Posterior vena cava (tissue), 2 donors: ENCODE measurements at places on chromosomes 2 and 18. TPM values are rescaled to one million over a fixed set of nuclear protein-coding genes. Genes with fewer than 3 reads are reported as not detected.

Gene IL1R1
- total RNA-seq, result 189 TPM

Gene NOL4
- 0.79 TPM for total RNA-seq

Gene ZC3H15
- 46.3 TPM for total RNA-seq

Gene GYPC
- 115 TPM for total RNA-seq

Gene GAREM2
- total RNA-seq, result 6.3 TPM

Gene NYAP2
- total RNA-seq, result not detected

Gene MLPH
- total RNA-seq, result 6.4 TPM

Gene PIAS2
- 42.3 TPM for total RNA-seq

- DNase-seq, result no peak
Measured at GRCh38 chr2:66888791-66889631, 454.1 kb downstream of the MEIS1 start.

DNA sequence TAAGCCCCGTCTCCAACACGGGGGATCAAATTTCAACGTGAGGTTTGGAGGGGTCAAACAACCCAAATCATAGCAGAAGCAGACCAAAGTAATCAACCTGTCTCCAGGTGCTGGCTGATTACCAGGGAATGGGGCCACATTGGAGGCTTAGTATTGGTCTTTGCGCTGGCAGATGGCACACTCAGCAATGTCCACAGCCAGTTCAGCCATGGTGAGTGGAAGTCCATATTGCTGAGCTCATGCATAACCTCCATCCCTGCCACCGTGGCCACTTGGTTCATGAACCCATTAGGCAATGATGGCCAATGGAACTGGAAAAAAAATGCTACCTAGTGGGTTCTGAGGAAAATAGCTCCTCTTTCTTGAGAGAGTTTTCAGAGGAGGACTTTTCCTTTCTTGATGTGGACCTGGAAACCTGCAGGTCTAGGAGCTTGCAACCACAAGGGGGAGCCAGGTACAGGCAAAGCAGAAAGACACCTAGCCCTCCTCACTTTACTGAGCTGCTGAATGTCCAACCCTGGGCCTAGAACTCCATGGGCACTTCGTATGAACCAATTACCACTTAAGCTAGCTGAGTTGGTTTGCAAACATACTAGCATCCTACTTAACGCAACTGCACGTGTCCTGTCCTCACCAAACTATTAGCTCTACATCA, 128.0 kb upstream of the GYPC start:
- DNase-seq, result no peak

- no peak for DNase-seq
Measured at GRCh38 chr2:11698009-11698922, 28.3 kb upstream of the NTSR2 start.

- DNase-seq, result no peak
Measured at GRCh38 chr2:228474466-228474865, 293.0 kb upstream of the SPHKAP start.

DNA sequence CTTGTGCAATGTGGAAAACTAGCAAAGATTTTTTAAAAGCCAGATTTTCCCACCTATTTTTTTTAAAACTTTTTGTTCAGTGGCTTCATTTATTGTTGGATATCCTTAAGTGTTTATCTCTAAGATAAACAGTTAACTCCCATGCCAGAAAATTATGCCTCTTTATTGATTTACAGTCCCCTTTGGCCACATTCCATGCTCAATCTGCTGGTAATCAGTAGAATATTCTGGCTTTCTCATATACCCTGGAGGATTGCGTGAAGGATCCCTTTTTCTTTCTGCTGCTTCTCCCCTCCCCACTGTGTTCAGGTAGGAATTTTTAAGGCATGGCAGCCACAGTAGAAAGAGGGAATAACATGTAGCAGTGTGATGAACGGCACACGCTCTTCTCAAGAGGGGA, 2.6 kb downstream of the GRHL1 start:
- no peak for DNase-seq

- DNase-seq, result no peak
Measured at GRCh38 chr18:42281124-42281523, 326.1 kb downstream of the PIK3C3 start.

DNA sequence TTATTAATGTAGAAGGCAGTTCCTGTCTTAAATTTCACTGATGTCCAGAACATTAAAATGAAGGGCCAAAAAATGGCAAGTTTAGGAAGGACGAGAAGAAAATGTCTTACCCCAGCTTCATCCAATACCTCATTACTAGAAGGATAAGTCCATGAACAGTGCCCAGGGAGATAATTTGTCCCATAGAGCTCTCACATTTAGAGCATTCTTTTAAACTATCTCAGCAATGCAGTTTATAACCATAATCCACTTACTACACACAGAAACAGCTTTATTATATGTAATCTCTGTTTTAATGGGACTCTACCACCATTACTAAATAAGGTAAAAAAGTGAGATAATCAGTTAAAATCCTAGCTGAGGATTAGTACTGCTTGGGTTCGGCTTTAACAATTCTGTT, 142.5 kb downstream of the PARD3B start:
- DNase-seq, result no peak

DNA sequence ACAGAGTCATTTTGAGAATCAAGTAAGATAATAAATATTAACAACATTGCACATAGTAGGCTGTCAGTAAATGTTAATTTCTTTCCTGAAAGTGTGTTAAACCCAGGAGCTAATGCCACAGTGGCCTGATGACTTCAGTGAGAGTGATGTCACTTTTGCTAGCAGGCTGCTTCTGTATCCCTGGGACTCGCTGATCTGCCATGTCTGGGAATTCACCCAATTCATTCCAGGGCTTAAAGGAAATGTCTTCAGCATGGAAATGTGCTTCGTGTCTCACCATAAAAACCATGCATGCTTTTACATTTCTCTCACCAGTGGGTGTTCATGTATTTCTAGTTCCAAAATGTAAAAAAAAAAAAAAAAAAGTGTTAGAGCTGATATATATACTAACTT, 56.8 kb upstream of the MAPRE3 start:
- DNase-seq, result no peak

- no peak for DNase-seq
Measured at GRCh38 chr18:5667356-5667755, 123.6 kb upstream of the EPB41L3 start.

- no peak for DNase-seq
Measured at GRCh38 chr18:62072370-62072769, 114.5 kb downstream of the PIGN start.

- no peak for DNase-seq
Measured at GRCh38 chr2:23335550-23335949, 49.4 kb upstream of the KLHL29 start.

DNA sequence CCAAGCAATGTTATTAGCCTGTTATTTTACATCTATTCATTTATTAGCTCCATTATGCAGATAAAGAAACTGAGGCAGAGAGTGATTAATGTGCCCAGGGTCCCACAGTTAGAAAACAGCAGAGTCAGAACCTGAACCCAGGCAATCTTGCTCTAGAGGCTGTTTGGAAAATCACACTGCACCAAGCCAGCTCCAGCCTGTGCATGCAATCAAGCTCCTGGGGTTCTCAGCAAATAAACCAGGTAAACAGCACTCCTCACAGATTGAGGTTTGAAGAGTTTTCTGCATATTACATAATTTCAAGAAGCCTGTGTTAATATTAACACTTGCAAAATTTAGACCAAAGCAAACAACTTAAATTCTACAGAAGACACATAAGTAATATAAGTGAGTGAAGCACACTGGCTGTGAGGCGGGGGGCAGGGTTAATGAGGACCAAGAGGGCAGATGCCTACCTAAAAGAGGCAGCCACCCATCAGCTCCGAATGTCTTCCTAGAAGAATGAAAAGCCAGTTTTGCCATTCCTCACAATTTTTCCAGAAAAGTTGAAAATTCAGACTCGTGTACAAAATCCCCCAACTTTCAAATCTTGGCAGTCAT, 35.4 kb downstream of the CACNB4 start:
- no peak for DNase-seq

DNA sequence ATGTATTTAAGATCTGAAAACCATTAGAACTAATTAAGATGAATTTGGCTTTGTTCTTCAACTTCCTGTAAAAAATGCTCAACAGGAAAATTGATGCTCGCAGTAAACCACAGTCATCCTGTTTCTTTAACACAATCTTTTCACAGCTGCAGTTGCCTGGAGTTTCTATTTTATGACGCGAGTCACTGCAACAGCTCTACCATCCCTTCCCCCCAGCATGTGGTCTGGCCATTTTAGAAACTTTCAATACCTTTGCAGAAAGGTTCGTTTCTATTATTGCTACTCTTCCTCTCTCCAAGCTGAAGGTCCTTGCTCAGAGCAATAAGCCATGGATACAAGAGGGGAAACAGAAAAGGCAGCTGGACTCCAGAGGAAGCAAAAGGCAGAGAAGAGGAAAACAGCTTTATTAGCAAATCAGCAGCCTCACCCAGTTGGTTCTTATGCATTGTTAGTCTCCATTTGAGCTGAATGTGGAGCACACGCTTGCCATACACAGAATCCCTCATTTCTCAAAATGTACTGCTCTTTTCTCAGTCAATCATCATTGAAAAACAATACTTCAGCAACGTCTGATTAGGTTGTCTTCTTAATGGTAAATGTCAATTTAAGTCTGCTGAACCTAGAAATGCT, 3.9 kb downstream of the WIPF1 start:
- no peak for DNase-seq

GRCh38 chr2:1590596-1591460, 153.5 kb downstream of the PXDN start:
- DNase-seq, result peak; percentile 68

- DNase-seq, result no peak
Measured at GRCh38 chr2:224427471-224427870, 25.6 kb upstream of the FAM124B start.

DNA sequence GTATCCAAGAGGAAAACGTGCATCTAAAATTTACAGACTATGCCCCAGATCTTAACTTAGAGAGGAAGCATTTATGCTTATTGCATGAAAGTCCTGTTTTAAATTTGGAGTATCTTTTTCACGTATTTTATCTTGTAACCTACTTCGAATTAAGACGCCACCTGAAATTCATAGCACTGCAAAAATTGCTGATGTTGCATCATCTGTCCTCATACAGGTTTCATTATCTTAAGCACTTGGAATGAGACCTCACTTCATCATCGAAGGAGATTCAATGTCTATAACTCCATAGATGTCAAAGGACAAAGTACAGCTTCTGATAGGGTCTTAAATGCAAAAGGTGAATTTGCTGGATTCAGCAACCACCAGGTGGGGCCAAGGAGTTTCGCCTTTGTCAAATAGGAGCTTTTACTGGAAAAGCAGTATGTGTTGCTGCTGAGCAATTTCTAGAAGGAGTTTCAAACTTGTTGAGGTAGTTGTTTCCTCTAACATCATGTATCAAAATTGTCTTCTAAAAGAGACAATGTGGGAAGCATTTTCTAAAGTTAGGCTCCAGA, 106.4 kb upstream of the CCDC85A start:
- DNase-seq, result no peak

DNA sequence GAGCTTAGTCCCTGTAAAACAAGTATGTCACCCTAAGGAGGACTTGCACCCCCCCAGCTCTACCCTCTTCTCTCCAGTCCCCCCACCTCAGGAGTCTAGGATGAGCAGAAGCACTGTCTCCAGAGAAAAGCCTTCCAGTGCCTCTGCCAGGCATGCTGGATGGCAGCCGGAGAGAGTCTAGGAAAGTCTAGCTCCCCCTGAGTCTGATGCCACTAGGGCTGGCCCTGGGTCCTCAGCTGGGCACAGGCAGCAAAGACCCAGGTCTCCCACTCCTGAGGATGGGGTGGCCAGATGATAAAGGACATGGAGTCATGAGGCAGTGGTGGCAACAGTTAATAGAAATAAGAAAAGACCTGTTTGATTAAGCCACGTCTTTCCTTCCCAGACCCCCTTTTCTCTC, 225.6 kb downstream of the CYP26B1 start:
- DNase-seq, result peak; percentile 66

DNA sequence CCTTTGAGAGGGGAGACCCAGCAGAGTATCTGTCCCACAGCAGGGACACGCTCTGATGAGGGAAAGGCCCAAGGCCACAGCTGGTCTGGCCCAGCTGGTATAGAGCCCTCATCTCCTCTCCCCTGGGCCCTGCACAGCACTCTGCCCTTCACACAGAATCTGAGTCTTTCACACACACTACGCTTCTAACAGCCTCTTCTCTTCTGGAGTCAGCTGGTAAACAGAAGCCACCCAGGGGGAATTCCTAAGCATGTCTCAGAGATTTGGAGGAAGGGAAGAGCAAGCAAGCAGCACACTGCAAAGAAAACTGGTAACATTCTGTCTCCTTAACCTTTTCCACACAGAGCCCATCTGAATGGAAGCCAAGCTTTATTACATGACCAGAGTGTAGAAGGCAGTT, 121.1 kb upstream of the ACAA2 start:
- no peak for DNase-seq

DNA sequence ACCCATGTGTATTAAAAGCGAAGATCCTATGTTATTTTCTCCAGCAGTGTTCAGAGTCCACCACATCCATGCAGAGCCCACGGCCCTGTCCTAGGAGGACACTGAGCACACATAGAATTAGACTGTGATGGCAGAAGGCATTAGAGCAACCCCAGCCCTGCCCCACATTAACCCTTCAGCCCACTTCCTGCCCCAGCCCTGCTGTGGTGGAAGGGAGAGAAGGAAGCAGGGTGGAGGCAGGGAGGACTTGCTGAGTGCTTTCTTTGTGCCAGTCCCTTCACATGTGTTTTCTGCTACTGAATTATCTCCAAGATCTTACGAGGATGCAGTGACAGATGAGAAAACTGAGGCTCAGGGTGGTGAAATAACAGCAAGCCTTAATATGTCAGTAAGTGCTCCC, 339.0 kb downstream of the SMAD2 start:
- DNase-seq, result no peak

DNA sequence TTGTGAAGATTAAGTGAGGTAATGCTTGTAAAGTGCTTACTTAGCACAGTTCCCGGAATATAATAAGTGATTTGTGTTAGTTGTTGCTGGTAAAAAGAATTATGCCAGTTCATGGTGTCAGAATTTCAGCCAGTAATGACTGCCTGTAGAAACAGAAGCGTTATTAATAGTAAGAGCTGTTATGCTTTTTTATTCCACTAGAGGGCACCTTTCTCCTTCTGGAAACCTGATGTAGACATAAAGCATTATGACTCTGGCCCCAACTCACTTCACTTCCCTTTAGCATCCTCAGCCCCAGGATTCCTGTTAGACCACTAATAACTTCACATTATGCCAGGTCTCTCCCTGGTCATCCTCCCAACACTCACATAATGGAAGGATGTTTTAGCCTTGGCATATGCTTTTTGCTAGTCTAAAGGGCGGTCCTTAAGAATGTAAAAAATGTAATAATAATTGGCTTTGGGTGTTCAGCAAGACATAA, 34.9 kb downstream of the C18orf54 start:
- DNase-seq, result no peak

GRCh38 chr18:23194155-23194996, 59.1 kb downstream of the CABLES1 start:
- DNase-seq, result peak; percentile 58

GRCh38 chr2:41869542-41870264, 178.1 kb upstream of the PKDCC start:
- peak; percentile 92 for DNase-seq

GRCh38 chr2:106356291-106356690, 111.9 kb downstream of the RGPD3 start:
- no peak for DNase-seq
